ENCODE measurements at places on chromosomes 4 and X.

DNA sequence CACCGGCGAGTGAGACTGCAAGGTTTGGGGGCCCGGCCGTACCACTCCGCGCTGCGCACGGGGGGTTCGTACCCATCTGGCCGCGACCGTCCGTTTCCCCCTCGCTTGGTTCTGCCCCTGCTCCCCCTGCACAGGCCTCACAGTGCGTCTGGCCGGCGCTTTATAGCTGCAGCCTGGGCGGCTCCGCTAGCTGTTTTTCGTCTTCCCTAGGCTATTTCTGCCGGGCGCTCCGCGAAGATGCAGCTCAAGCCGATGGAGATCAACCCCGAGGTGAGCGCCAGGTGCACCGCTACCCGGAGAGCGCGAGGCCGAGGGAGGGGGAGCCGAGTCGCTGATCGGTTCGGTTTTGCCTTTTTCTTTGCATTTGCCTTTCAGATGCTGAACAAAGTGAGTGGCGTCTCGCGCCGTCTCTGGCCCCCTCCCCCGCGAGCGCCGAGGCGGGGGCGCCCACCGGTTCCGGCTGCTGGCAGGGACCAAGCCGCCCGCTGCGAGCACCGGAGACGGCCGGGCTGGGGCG lies at the start of gene UCHL1:
Gene UCHL1, plus strand, starts transcription at position 189 of the 517 bp plus-strand sequence. Its CDS starts 49 bp downstream, at position 238.
- DNase-seq: no peak

GRCh38 chr4:62953752-62954151 lies 1455.5 kb downstream of the TECRL start:
- no peak for DNase-seq

DNA sequence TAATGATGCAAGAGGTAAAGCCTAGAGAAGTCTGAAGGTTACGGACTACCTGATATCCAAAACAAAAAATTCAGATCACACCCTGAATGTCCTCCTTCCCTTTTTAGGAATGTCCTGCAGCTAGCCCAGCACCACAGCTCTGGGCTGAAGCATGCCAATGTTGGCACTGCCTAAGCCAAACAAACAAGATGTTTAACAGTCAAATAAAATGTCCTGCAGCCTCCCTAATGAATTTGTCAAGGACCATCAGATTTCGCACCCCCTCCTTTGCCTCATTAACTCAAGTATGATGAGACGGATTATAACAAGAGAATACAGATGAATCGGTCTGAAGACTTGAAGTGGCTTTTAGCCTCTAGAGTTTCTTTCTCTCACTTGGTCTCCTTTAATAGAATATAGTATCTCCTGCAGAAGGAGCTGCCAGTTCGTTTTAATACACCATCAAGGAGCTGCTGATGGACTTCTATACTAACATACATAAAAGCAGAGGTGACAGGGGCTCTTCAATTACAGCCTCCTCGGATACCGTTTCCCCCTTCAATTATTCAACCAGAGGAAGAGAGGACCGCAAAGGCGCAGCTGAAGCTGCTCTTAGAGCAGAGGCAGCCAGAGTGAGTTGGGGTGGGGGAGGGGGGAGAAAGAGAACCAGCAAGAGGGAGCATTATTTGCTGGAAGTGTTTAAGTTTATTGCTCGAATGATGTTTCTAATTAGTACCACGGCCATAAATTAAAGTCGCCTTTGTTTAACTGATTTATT lies 3.0 kb upstream of the MAB21L2 start:
- no peak for DNase-seq

- no peak for DNase-seq
Measured at GRCh38 chrX:104310657-104311254, 56.0 kb upstream of the ESX1 start.

GRCh38 chrX:14084466-14084865 lies 54.8 kb upstream of the GEMIN8 start:
- DNase-seq: no peak

GRCh38 chr4:3772632-3773031 lies 6.4 kb downstream of the ADRA2C start:
- DNase-seq: no peak

- DNase-seq: no peak
Measured at GRCh38 chr4:73918058-73918457, 48.9 kb downstream of the CXCL1 start.

- DNase-seq: no peak
Measured at GRCh38 chr4:94375364-94375763, 32.7 kb upstream of the HPGDS start.

DNA sequence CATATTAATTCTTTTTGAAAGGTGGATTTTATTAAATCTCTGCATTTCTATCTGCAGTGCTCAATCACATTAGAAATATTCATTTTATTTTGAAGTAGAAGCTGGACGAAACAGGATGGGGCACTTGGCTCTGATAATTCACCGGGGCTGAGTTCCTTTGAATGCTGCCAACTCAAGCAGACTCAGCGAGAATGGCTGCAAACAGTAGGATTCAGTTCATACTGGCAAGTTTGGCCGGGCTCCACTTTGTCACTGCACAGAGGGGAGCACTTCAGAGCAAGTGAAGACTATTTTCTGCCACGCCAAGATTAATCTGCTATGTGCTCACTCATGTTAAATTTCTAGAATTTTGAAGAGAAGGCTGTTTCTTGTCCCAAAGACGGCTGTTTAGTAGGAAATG lies 30.7 kb upstream of the KLHL8 start:
- DNase-seq: no peak

- DNase-seq: no peak
Measured at GRCh38 chr4:154039435-154040343, 250.8 kb upstream of the SFRP2 start.

- no peak for DNase-seq
Measured at GRCh38 chr4:111127841-111128240, 505.0 kb upstream of the PITX2 start.

- DNase-seq: no peak
Measured at GRCh38 chrX:13770013-13770535, 35.5 kb downstream of the OFD1 start.

GRCh38 chr4:162535121-162535520 lies 371.3 kb upstream of the FSTL5 start:
- DNase-seq: no peak

Data from Calu3 (cell line).